Right hindlimb (tissue), 1 donor: ENCODE measurements at places on chromosomes 5 and 9.

GRCh38 chr5:59065554-59065953 is 482.7 kb downstream of the RAB3C start:
- no peak for DNase-seq

GRCh38 chr9:135219676-135220600 is 132.5 kb downstream of the OLFM1 start:
- peak; percentile 7 for DNase-seq

- DNase-seq = no peak
Measured at GRCh38 chr9:133683586-133684120, 47.5 kb downstream of the DBH start.

DNA sequence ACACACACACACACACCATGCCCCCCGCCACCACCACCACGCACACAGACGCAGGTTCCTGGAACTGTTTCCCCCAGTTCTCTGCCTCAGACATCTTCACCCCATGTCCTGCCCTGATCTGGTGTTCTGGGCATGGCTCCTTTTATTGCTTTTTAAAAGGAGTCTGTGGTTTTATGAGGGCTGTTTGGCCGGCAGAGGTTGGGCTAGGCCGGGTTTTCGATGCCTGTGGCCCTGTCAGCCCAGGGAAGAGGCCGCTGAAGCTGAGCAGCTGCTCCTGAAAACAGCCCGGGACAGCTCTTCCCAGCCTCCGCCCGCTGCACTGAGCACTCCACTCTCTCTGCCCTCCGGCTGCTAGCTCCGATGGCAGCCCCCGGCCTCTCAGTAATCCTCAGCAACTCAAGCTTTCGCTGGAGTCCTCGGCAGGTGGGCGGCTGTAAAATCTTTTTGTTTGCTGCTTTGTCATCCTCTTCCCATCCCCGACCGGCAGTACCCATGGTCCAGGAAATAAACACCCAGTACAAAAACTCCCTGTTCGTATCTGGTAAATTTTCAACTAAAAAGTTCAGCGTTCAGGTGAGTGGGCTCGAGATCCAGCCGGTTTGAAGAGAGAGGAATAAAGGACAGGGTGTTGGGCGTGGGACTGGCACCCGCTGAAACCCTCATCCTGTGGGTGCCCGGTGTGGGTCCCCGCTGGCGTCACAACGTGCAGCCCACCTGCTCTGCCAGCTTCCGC is 103.0 kb upstream of the ERCC6L2 start:
- peak; percentile 86 for DNase-seq

DNA sequence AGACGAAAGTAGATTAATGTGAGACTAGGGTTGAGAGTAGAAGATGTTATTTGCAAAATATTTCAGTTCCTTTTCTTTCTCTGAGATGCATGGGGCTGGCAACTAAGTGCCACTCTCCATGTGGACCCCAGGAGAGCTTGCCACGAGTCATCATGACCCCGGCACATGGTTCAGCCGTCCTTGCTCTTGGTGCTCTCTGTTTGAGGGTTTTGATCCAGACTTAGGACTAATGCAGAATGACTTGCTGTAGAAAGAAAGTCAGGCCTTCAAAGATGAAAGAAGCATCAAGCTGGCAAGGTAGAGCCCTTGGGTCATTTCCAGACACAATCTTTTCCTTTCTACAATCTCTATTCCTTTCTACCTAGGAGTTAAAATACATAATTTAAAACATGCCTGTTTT is 84.7 kb downstream of the RASGRF2 start:
- no peak for DNase-seq

DNA sequence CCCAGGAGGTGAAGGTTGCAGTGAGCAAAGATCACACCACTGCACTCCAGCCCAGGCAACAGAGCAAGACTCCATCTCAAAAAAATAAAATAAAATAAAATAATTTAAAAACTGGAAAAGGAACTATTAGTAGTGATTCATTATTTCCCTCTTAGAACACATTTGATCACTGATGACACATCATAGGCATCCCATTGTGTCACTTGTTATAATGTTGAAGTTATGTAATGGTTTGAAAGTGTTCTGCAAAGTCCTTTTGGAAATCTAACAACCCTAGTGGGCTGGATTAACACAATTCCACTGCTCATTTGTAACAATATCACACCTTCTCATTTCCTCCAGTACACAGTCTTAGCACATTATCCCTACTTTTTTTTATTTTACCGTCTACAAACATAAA is 81.8 kb upstream of the LMNB1 start:
- DNase-seq = no peak

DNA sequence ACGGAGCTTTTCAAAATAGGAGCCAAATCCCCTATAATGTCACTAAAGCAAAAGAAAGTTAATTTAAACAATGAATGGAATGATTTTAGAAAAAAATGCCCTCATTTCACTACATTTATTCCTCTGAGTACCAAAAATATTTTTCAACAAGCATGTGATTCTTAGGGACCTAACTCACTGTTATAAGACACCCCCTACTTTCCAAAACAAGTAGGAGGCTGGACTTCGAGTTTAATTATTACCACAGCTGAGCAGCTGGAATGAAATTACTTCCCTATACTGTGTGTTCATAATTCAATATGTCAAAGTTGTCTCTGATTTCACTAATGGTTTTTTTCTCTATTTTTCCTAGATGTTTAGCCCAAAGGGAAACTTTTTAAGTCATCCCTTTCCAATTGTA is 61.6 kb downstream of the SAXO1 start:
- no peak for DNase-seq

GRCh38 chr9:114487607-114488300 is 17.5 kb downstream of the WHRN start:
- DNase-seq = no peak

- DNase-seq = peak; percentile 30
Measured at GRCh38 chr9:127450243-127450760, 904 bp downstream of the RPL12 start.

DNA sequence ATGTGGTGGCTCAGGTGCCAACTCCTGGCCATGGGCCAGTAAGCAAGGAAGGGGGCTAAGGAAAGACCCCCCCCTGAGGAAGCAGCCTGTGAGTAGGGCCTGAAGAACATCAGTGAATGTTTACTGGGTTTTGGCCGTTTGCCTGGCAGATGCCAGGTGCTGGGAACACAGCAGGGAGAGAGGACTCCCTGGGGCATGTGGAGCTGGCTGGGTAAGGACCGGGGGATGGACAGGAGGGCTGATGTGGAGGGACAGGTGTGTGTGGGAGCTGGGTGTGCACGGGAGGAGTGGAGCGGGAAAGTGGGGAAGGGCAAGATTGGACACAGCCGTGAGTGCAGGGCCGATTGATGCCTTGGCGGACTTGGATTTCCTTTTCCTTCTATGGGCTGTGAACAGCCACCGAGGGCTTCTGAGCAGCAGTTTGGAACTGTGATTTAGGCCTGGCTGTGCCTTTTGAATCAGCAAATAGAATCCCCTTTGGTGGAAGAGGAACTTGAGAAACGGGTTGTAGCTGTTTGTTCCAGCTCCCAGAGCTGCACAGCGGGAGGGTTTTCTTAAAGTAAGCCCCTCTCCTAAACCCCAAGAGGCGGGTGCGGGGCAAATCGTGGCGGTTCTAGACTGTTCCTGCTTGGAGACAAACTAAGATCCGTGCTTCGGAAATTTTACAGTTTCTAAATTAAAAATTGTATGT is 3.1 kb downstream of the HMCN2 start:
- DNase-seq = no peak

GRCh38 chr5:135225856-135226560 is 173.0 kb downstream of the MACROH2A1 start:
- peak; percentile 71 for DNase-seq

GRCh38 chr5:173232499-173233346 is 2.3 kb downstream of the NKX2-5 start:
- no peak for DNase-seq

- DNase-seq = no peak
Measured at GRCh38 chr5:111855356-111855755, 98.4 kb upstream of the NREP start.

GRCh38 chr9:136416914-136417313 is 6.5 kb downstream of the PMPCA start:
- no peak for DNase-seq

DNA sequence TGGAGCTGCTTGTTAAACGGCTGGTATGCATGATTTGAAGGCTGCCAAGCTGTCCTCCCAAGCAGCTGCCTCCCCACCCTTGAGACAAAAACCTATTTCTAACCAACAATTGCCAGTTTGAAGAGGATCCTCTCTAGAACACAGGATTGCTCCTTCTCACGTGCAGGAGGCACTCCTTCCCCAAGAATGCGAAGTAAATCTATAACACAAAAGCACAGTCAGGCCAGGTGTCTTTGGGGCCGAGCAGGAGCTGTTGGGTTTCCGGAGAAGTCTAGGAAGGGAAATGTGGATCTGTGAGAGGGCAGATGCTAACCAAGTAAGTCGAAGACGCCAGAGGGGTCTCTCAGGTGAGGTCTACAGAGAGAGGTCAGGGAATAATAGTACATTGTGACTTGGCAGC is 35.4 kb upstream of the GNPDA1 start:
- DNase-seq = no peak

DNA sequence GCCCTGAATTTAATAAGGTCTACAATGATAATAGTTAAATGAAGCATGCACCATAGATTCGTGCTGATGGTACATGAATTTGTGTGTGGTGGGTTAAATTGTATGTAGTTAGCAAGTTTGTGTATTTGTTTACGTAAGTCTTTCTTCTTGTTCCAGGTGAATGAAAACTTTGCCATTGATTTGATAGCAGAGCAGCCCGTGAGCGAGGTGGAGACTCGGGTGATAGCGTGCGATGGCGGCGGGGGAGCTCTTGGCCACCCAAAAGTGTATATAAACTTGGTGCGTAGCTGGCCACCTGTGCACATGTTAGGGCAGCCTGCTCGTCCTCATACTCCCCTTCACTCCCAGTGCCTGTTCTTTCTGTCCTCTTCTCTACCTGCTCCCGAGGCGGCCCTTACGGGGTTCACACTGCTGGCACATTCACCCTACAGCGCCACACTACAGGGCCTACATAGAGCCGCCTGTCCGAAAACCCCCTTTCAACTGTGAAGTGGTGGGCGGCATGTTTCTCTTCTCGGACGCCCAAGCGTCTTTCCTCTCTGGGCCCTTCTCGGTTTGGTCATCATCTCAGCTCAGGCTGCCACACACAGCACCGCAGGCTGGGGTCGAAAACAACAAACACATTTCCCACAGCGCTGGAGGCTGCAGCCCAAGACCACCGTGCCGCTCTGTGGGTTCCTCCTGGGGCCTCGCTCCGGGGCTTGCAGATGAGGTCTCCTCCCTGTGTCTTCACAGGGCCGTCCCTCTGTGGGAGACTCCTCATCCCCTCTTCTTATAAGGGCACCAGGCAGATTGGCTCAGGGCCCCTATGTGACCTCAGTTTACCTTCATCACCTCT is 13.2 kb downstream of the NDUFS6 start:
- DNase-seq = no peak

- DNase-seq = no peak
Measured at GRCh38 chr5:21895766-21896350, 957.3 kb downstream of the CDH12 start.

DNA sequence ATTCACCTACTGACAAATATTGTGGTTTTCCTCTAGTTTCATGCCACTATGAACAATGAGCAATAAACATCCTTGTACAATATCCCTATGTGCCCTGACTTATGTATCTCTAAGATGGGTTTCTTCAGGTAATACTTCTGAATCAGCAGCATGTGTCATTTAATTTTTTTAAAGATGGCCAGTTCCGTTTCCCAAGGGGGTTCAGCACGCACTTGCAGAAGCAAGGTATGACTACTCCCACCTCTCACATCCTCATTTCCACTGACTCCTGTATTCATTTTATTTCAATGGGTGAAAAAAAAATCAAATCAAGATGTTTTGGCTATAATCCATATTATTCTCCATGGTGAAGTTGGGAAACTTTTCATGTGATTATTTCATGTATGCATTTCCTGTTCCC is 14.7 kb upstream of the ADAMTS19 start:
- DNase-seq = no peak

DNA sequence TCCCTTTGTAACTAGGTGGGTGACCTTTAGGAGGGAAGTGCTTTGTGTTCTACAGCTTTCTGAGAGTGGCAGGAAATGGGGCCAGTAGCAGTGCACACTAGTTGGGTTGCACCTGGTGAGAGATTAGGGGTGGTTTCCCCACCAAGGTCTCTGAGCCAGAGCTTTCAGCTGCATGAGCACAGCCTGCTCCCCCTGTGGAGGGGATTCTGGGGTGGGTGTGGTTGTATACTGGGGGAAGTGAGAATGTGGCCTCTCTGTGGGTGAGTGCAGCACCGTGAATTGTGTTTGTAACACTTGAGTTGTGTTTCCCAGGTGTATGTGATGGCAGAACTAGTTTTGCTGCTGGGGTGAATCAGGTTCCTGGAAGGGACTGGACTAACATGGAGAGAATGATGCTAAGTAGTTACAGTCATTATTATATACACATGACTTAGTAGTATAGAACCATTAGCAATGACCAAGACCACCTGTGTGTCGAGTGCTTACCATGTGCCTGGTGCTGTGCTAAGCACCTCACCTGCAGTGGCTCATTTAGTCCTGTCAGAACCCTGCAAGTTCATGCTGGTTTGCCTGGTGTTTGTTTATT is 11.8 kb upstream of the CXXC5 start:
- DNase-seq = peak; percentile 45

- no peak for DNase-seq
Measured at GRCh38 chr5:90421136-90421535, 11.6 kb upstream of the CETN3 start.

DNA sequence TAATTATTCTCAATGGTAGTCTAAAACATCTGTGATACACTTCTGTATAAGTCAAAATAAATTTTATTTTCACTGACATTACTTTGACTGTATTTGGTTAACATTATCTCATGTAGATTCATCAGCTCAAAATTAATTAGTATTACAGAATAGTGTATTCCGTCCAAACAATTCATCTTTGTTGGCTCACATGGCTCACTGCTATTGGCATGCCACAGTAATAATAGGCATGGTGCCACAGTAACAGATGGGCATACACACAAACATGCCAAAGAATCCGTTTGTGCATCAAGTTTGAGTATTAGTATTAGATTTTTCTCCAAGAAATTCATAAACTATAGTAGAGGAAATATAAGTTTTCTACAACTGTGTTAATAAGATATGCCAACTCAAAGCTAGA is 14.2 kb downstream of the AP3B1 start:
- DNase-seq = no peak

DNA sequence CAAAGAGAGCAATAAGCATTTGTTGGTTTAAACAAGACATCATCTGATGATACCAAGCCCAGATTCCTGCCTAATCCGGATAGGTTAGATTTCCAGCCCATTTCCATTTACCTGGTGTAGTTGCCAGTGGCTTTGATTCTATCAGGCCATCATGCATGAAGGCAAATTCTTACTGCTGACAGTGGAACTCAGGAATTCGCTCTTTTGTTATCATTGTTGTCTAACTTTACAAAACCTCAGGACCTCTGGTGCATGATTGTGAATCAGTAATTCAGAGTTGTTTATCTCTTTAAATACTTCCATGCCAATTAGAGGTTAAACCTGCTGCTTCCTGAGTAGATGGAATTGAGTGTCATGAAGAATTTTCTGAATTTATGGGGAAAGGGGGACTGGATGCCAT is 76.5 kb downstream of the C9orf152 start:
- no peak for DNase-seq
